ENCODE measurements at places on chromosomes 3 and 15.

DNA sequence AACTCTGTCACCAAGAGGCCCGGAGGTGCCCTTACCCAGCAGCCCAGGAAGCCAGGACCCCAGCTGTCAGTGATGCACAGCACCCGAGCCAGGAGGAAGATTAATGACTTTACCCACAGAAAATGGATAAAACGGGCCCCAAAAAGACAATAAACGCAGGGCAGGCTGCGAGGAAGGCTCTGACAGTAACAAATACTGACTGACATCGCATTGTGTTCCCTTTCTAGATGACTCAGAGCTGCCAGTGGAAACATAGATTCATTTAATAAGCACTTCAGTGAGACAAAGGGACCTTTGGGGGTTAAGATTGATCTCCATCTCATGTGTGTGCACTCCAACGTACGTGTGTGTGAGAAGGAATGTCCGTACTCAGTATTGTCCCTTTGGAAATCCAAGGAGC lies 225.3 kb upstream of the PPP2R3A start:
- DNase-seq, result no peak

GRCh38 chr3:176051766-176052165 lies 1145.5 kb downstream of the TBL1XR1 start:
- no peak for DNase-seq

GRCh38 chr15:71812966-71813722 lies 2.8 kb downstream of the NR2E3 start:
- no peak for DNase-seq

- DNase-seq, result no peak
These were observed 363.6 kb upstream of the CCDC54 start for GRCh38 chr3:107013641-107014040.

- no peak for DNase-seq
These were observed 62.3 kb downstream of the UBP1 start for GRCh38 chr3:33377931-33378330.

- DNase-seq, result no peak
These were observed 48.6 kb upstream of the LDHAL6B start for GRCh38 chr15:59157840-59158700.

GRCh38 chr3:138812806-138813205 lies 21.9 kb downstream of the PIK3CB start:
- DNase-seq, result no peak

DNA sequence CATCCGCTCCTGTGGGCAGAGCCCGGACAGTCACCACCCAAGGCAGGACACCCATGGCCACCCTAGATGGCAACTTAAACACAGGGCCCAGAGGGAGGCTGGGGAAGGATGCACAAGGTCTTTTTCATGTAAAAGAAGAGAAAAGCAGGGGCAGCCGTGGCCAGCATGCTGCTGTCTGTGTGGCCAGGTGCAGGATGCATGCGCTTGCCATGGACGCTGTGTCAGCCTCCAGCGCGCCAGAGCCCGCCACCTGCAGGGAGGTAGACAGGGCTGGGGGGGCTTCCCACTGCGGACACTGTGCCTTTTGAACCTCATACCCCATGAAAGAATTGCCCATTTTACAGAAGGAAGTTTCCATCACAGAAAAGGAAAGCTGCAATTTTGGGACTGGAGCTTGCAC lies 18.2 kb downstream of the UROC1 start:
- DNase-seq, result no peak

- no peak for DNase-seq
These were observed 466.9 kb upstream of the ROBO1 start for GRCh38 chr3:80234706-80235105.

GRCh38 chr15:95350908-95351307 lies 979.6 kb upstream of the NR2F2 start:
- no peak for DNase-seq

GRCh38 chr3:108202834-108203233 lies 19.4 kb downstream of the IFT57 start:
- DNase-seq, result no peak

GRCh38 chr15:31136016-31136415 lies 34.5 kb upstream of the TRPM1 start:
- no peak for DNase-seq

DNA sequence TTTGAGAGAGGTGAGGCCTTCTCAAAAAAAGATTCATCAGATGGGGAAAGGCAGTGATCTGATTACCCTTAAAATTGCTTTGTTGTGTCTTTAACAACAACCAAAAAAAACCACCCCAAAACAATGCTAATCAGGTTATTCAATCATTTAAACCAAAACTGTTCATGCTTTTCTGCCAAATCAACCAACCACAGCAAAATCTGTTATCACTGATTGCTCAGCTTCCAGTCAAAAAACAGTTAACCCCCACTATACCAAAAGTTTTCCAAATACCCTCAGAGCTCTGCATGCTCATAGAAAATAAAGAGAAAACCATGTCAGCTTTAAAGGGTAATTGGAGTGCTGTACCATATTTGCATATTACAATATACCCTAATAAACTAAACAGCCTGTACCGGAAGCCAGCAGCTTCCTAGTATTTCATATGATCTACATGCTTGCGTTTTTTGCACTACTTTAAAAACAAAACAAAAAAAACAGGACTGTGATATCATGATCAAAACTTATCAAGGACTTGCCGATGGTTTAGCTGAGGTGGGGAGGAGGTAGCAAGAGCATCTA lies 22.8 kb downstream of the SATB1 start:
- DNase-seq, result no peak

- no peak for DNase-seq
These were observed 3.2 kb downstream of the EAF1 start for GRCh38 chr3:15430624-15431023.
